ENCODE measurements at places on chromosomes 1 and 21.

- DNase-seq, result peak; percentile 49
These were observed 3.5 kb upstream of the PIGV start for GRCh38 chr1:26784023-26784871.

- DNase-seq, result no peak
These were observed 86.7 kb upstream of the PTBP2 start for GRCh38 chr1:96634883-96635282.

GRCh38 chr1:31583995-31584868 lies 7.9 kb downstream of the TINAGL1 start:
- peak; percentile 61 for DNase-seq

GRCh38 chr1:158148468-158148867 lies 32.2 kb upstream of the CD1D start:
- no peak for DNase-seq

- DNase-seq, result peak; percentile 71
These were observed 10.9 kb upstream of the LRRC3 start for GRCh38 chr21:44444286-44444931.

- DNase-seq, result peak; percentile 39
These were observed at the start of gene CBR3 for GRCh38 chr21:36134803-36135390. CBR3 (plus strand) TSS chr21:36135079; CDS start chr21:36135193, 114 bp downstream.

DNA sequence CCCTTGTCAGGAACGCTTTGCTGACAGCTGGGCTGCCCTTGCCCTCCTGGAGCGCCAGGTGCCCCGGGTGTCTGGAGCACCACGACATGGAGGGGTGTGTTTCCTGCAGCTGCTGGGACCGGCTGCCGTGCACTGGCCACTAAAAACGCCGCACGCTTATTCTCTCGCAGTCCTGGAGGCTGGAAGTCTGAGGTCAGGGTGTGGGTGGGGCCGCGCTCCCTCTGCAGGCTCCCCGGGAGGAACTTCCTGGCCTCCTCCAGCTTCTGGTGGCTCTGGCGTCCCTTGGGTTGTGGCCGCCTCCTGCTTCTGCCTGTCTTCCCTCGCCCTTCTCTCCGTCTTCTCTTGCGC lies 28.0 kb upstream of the PLCH2 start:
- no peak for DNase-seq

DNA sequence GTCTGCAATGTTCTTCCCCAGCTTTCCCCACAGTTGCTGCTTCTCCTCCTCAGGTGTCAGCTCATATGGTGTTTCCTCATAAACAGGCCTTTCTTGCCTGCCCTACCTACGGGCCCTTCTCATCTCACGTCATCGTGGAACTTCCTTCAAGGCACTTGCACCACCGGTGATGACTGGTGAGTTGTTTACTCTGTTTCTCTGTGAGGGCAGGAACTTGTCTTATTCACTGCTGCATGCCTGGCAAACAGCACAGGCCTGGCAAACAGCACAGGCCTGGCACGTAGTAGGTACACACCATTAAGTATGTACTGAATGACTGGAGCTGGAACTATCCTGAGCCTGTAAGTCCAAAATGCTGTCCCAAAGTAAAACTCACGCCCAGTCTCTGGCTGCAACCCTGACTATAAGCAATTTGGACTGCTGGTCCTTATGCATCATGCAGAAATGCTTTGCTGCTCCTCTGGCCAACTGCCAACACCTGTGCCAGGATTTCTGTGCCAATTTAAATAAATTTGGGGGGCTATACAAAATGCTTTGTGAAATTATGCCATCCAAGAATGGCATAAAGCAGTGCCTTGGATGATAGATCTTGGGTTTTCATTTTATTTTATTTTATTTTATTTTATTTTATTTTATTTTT lies 25.7 kb downstream of the STK40 start:
- DNase-seq, result no peak

DNA sequence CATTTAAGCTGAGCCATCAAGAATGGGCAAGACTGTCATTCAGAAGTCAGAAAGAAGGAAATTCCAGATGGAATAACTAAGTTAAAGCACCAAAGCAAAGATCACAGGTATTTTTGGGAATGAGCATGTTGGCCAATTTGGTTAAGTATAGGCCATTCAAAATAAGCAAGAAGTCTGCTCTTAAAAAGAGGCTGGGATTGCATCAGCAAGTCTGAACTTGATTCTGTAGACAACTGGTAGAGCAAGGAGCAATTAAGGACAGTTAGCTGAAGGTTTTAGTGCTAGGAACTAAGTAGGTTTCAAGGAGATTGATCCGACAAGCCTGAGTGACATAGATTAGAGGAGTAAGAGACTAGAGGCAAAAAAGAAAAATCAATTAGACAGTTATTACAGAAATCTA lies 8.4 kb downstream of the ANKRD45 start:
- DNase-seq, result no peak

GRCh38 chr1:11279630-11280029 lies 6.6 kb downstream of the UBIAD1 start:
- no peak for DNase-seq

DNA sequence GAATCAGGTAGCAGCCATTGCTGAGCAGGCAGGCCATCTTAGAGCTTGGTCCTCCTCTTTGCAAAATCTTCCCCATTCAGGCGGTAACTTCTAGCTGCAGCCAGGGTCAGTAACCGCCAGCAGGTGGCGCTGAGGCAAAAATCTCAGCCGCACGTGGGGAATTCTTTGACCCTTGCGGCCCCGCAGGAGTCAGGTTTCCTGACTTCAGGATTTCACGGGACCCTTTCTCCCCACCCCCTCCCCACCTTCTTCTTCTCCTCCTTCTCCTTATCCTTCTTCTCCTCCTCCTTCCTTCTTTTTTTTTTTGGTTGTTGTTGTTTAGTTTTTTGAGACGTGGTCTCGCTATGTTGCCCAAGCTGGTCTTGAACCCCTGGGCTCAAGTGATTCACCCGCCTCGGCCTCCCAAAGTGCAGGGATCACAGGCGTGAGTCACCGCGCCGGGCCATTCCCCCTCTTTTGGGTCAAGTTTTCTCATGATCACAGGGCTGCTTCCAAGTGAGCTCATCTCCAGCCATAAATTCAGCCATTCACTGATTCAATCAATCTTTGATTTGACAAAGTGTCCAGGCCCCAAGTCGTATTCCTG lies 33.4 kb upstream of the TENT5B start:
- peak; percentile 82 for DNase-seq

- no peak for DNase-seq
These were observed 22.3 kb upstream of the PEX19 start for GRCh38 chr1:160307118-160307791.

DNA sequence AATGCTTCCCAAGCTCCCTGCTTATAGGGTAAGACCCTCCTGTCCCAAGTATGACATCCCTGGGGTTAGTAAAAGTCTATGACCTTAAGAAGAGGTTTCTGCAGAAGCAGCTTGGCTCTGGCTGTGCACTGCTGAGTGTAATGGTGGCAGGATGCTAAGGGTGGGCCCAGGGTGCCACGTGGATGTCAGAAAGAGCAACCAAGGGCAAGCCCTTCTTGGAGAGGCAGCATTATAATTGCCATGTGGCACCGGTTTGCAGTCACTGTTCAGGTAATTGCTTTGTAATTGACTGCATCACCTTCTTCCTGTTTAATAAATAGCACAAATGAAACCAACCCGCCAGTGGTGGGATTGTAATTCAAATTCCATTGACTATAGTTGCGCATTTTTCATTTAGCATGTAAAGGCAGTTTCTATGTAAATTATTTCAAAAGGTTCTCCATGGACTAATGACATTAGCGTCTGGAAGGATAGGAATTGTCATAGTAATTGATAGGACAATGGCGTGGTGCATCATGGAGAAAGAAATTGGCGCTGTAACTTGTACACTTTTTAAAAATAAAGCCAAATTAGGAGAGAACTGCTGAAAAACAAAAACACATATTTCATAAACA lies 490.6 kb upstream of the VAMP3 start:
- DNase-seq, result no peak

DNA sequence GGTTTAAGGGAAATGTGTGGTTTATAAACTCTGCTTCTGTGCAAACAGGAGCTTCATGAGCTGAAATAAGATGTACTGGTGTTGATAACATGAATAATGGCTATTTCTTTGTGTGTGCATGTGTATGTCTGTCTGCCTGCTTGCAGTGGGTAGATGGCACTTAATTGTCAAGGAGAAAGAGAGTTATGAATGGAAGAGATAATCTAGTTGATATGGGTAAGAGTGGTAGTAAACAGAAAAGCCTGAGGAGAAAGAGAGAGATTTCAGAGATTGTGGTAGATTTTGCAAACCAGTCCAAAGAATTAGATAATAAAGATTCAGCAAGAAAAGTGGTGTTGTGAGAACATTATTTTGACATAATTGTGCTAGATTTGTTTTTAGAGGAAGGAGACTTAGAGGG lies 7.7 kb downstream of the SUCO start:
- DNase-seq, result no peak

GRCh38 chr1:23428136-23428905 lies 3.8 kb upstream of the TCEA3 start:
- DNase-seq, result no peak
